ENCODE measurements at places on chromosomes 12 and 14.

- no peak for DNase-seq
Observed at GRCh38 chr14:79721399-79722084, 489.8 kb downstream of the DIO2 start.

GRCh38 chr14:93619176-93619793, 169.0 kb downstream of the PRIMA1 start:
- no peak for DNase-seq

- DNase-seq: no peak
Observed at GRCh38 chr14:26987744-26988363, 390.0 kb upstream of the NOVA1 start.

DNA sequence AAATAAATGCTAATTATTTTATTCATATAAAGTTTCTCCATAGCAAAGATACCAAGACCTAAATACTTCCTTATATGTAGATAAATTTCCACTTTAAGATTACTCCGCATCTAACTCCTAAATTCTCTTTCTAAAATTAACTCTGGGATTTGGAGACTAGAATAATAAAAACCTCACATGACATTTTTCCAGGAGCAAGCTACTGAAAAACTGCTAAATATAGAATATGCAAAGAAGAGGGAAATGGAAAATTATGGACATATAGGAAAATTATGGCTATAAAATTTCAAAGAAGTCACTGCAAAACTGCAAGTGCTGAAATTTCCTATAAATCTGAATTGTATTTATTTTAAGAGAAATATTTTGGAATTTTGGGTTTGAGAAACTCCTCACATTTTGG, 186.2 kb downstream of the DUSP6 start:
- no peak for DNase-seq

GRCh38 chr14:101040538-101041442, 137.3 kb upstream of the RTL1 start:
- no peak for DNase-seq

DNA sequence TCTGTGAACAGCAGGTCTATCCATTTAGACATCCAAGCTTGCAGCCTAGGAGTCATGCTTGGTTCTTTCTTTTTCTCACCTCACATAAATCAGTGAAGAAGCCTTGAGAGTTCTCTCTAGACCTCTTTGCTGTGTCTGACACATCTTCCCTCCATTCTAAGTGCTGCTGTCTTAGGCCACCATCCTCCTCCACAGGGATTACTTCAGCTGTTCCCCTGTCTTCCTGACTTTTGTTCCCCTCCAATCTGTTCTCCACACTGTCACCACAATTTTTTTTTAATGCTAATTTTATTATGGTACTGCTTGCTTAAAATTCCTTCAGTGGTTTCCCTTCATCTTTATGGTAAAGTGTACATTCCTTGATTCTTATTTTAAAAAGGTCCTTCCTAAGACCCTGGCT, 71.8 kb downstream of the DERA start:
- DNase-seq: no peak

DNA sequence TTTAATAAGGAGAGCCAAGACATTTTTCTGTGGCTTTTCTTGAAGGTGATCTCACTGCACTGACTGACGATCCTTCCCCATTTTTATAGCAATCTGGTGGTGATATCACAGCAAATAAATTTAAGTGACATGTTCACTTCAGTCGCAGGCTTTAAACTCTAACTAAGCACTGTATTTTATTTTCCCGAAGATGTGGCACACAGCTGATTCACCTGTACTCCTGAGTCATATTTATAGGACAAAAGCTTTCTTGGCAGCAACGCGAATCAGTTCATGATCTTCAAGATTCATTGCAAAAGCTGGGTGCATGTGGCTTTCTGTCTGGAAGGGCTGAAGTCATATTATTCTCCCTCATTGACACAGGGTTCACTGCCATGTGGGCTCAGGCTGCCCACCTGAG, 79.8 kb upstream of the TUNAR start:
- no peak for DNase-seq

DNA sequence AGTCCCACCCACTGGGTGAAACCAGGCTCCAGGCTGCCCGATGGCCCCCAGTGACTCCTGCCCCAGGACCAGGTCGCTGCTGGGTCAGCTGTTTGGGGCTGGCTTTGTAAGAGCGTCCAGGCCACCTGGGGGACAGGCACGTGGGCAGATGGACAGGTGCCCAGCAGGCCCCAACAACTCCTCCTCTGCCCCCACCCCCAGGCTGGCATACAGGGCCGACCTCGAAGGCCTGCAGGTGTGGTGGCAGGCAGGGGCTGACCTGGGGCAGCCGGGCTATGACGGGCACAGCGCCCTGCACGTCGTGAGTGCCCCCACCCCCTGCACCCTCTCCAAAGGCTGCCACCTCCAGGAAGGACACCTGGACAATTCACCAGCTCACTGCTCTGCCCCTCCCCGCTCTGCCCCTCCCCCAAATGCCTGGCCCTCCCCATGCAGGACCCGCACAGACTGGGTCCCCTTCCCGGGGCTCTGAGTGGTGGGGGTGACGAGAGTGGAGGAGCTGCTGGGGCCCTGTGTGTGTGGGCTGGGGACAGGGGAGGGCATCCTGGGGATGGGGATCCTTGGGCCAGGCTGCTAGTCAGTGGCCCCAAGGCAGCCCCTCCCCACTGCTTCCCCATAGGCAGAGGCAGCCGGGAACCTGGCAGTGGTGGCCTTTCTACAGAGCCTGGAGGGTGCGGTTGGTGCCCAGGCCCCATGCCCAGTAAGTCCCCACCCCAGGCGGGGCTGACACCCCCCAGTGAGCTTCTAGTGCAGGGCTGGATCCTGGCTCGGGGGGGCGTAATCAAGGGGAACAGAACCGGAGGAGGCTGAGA, 26.0 kb downstream of the ASPG start:
- DNase-seq: no peak

DNA sequence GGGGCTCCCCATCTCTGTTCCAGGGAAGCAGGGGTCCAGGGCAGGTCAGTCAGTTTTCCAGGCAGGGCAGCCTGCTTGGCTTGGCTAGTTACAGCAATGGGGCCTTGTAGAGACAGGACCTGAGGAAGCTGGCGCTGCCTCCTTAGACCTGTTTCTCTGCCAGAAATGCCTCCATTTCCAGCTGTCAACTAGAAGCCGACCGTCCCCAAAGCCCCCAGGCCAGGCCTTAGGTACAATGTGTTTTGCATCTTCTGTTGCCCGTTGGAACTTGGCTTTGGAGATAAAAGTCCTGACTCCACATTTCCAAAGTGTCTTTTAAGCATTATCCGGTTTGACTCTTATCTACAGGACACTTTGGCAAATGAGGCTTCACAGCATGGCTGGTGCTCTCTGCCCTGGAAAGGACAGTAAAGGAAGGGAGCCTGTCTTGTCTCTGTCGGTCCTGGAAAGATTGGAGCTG, 42.6 kb downstream of the KRT80 start:
- DNase-seq: no peak

DNA sequence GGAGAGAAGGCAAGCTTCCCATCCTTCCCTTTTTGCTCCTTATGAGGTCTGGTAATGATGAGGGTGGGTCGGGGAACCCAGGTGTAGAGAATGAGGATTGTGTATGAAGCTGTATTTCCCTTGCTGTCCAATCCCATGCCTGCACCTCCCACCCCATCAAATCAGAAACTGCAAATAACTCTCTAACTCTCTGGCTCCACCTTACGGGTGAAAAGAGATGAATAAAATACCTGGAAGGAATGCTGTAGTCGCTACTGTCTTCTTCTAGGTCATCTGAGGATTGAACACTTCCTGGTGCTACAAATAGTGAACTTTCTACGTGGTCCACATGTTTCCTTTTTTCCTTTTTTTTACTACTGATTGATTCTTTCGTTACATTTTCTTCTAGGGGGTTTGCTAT, 38.9 kb upstream of the DICER1 start:
- no peak for DNase-seq

DNA sequence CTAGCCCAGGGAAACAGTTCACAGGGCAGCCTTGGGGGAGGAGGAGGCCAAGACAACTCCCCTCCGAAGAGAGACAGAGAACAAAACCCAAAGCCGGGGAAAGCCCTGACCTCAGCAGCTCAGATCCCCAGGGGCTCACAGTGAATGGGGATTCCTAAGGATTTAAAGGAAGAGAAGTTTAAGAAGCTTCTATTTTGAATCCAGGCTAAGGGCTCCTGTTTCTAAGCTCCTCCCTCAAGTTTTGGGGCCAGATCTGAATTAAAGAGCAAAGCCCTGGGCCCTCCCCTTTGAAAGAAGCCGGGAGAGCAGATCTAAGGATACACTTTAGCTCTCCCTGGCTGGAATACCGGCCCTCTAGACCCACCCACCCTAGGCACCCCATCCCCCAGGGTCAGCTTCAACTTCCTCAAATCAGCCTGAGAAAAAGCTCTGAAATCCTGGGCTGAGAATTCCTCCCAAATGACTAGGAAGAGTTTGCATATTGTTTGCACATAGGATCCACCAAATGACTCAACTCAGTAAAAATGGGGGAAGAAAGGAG, 3.9 kb downstream of the KDM2B start:
- no peak for DNase-seq

DNA sequence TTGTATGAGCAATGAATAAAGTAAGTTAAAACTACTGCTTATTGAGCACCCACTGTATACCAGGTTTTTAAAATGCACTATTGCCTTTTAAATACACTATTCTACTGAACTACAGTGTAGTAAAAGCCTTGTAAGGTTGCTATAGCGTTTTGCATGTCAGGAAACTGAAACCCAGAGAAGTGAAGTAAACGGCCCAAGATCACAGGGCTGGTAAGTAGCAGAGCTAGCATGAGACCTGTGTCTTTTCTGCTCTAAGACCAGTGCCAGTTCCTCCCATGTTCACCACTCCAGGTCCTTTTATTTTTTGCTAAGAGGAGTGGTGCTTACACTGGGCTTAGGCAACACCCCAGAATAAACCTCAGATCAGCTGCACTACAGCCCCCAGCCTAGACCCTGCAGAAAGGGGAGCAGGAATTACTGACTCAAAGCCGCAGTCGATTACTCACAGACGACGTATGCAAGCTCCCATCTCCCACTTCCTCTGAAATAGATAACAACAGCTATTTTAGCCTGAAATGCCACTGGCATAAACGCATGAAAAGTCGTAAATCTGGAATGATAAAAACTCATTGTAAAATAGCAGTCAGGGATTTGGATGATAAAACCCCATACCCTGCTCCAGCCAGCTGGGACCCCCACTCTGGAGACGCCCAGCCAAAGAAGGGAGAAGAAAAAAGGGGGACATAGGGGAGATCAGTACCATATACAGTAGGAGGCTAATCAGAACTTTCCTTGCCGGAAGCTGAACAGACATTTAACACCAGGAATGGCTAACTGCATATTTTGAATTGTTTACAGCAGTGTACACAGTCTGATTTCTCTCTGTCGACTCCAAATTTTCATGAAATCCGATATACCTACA, 108.3 kb downstream of the NUAK1 start:
- DNase-seq: no peak

DNA sequence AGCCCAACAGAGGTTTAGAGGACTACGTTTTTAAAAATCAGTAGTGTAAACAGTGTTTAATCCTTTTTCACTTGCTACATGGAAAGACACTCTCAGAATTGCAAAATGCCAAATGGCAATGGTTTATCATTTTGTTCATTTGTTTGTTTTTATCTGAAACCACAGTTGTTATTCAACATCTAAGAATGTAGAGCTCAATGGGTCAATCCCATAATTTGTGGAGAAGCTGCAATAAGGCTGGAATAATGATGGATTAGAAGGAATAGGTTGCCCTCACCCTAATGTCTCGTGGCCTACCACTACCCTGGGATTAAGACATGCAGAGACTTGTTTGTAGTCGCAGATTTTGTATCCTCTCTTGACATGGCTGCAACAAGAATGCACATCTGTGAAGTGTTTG, 115.7 kb downstream of the LLPH start:
- no peak for DNase-seq

- no peak for DNase-seq
Observed at GRCh38 chr12:976644-977043, 14.4 kb upstream of the ERC1 start.

DNA sequence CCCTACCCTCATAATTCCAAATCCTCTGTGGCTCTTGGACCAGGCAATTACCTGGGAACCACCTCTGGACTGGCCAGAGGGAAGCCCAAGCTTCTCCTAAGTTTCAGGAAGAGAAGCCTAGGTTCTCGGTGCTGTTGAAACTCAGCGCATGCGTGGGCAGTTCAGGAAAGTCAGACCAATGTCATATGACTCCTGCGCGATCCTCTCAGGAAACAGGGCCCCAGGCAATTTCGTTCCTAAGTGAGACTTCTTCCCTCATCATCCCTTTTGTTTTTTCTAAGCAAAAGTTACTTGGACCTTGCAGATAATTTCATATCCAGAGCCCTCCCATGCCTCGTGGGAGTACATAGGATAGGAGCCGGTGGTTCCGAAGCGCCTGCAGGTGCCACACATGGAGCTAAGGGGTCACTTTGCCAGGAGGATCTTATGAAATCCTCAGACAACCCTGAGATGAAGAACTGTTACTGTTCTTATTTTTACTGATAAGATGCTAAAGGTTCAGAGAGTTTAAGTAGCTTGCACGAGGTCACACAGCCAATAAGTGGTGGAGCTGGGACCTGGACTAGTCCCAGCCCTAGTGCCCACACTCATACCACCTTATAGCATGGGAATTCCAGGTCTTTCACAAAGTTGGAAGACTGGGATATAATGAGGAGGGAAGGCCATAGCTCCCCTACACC, 168.2 kb downstream of the ZFP36L1 start:
- no peak for DNase-seq

- no peak for DNase-seq
Observed at GRCh38 chr12:38776647-38777046, 128.7 kb downstream of the CPNE8 start.

DNA sequence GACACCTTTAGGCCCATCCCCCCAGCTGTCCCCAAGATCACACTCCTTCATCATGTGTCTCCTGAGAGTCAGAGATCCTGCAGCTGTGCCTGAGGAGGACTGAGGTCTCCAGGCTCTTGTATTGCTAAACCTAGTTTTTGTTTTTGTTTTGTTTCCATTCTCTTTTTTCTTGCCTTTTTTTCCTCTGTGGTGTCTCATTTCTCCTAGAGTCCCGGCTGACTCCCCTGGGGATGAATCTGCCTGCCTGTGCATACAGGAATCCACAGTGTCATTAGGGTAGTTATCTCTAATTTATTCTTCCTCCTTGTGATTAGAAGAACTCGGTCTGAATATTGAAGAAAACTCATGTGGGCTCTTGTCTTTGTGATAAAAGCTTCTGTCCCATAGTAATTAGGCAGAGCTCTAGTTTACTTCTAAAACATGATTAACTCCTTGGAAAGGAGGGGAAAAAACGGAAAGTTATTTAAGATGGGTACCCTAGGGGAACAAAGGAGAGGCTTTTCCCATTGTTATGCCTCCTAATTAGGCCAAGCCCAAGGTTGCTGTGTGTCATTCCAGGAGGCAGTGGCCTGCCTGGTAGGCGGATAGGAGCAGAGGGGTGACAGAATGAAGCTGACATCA, 343.2 kb downstream of the ZFP36L1 start:
- DNase-seq: no peak

- DNase-seq: no peak
Observed at GRCh38 chr14:35044939-35045797, 904 bp upstream of the FAM177A1 start.

All from T follicular helper cell (primary cell).